Stimulated activated CD4-positive, alpha-beta T cell treated with anti-CD3 and anti-CD28 coated beads, Interleukin-2, amount 100 ng/mL, for 24 hours (primary cell): ENCODE measurements at places on chromosomes 5 and 9.
A peak's percentile ranks its signal among the peaks of the same experiment; 100 is the strongest.

DNA sequence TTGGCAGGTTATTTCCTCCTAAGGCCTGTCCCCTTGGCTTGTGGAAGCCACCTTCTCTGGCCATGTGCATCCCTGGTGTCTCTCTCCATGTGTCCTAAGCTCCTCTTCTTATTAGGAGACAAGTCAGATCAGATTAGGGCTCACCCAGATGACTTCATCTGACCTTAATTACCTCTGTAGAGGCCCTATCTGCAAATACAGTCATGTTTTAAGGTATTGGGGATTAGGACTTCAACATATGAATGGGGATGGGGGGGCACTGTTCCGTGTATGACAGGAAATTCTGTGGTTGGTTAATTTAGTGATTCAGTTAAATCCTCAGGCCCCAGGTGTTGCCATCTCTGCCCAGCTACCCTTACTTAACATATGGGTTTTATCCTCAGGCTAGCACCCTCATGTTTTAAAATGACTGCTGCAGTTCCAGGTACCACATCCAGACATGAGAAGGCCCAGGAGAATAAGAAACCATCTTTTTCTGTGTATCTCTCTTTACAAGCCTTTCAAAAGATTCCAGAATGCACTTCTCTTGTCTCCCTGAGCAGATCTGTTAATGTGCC is 51.9 kb upstream of the RAI14 start:
- DNase-seq, result no peak

- DNase-seq, result no peak
Observed at GRCh38 chr5:156936972-156937371, 26.1 kb downstream of the TIMD4 start.

DNA sequence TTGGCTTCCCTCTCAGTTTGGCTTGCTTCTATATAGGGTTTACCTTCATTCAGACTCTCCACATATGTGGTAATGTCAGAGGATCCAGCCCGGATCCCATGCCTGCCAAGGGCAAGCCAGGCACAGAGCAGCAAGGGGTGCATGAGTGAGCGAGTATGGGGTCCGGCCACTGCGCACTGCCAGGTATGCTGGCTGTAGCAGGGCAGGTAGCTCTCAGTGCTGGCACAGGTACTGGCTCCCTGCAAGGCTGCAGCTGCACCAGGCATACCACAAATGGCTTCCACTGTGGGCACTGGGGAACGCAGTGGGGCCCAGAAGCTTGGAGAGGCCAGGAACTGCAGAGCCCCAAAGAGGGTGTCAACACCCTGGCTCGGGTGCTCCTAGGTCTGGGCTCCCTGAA is 86.2 kb downstream of the GIN1 start:
- no peak for DNase-seq

DNA sequence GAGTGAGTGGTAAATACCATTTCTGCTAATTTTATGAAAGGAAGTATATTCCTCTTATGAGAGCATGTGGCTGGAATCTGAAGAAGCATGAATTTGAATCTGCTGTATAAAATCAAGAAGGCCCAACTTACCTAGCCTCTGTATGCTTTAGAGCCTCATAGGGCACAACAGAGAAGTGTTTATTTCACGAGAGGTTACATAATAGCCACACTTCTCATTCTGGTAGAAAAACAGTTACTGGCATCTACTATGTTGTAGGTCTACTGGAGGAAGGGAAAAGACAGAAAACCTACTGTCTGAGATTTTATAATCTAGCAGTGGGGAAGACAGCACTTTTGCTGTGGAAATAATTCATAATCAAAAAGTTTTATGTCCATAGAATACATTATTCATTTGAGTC is 172.6 kb upstream of the ZNF608 start:
- DNase-seq, result no peak

DNA sequence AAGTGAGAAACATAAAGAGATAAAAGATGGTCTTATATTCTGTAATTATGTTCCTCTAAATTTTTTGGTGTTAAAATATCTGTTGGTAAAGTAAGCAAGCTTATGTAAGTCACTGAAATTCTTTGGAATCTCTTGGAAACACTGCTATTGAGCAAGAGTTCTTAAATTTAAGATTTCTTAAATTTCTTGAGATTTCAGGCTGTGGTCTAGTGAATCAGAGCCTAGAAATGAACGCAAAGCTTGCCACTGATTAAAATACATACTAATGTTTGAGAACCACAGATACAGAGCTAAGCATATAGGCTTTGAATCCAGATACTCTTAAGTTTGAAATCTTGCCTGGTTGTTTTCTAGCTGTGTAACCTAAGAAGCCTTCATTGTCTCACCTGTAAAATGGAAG is 133.4 kb downstream of the TRPM3 start:
- DNase-seq, result no peak

DNA sequence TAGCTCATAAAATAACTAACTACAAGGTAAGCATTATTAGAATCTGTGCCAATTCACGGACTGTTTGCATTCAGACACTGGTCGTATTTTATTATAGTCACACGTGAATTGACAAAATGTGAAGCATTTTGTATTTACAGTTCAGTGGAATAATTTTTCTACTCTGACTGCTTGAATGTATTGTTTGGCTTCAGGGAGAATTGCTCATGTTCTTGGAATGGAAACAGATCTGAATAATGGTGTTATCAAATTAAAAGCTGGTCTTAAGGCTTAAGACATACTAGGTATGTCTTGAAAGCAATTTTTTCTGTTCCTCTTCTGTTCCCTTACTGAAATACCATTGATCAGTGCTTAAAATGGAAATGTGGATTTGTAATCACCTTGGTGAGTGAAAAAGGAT is 543.7 kb upstream of the TLE4 start:
- DNase-seq, result no peak

DNA sequence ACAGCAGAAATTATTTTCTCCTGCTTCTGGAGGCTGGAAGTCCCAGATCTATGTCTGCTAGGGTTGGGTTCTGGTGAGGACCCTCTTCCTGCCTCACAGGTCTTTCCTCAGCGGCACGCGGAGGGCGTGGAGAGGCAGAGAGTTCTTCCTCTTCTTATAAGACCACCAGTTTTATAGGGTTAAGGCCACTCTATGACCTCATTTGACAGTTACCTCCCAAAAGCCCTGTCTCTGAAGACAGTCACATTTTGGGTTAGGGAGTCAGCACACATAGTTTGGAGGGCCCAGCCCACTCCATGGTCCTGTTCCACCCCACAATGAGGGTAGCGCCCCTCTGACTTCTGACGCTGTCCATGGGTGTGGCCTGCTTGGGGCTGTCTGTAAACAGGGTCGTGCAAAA is 46.7 kb downstream of the TRIP13 start:
- no peak for DNase-seq

DNA sequence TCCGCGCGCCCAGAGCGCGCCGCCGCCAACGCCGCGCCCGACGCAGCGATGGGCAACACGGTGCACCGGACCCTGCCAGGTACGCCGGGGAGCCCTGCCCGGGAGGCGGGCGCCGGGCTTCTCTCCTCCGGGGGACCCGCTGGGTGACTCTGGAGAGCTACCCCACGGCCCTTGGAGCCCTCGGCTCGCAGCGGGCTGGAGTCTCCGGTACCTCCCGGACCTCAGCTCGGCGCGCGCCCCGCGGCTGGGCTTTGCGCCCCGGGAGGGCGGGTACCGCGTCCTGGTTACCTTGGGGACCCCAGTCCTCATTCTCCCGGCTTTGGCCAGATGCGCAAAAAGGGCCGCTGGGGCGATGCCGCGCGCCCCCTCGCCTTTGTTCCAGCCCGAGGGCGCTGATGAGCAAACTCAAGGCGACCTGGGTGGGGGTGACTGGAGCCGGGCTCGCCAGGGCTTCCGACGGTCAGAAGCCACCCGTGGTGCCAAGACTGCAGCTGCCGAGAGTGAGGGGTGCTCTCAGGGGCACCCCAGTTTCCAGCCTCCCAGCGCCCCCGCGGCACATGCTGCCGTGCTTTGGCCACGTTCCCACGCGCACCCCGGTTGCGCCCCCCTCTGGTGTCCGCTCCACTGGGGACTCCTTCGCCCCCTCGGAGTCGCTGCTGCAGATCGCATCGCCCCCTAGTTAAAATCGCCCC is 442 bp downstream of the NEURL1B start:
- no peak for DNase-seq

DNA sequence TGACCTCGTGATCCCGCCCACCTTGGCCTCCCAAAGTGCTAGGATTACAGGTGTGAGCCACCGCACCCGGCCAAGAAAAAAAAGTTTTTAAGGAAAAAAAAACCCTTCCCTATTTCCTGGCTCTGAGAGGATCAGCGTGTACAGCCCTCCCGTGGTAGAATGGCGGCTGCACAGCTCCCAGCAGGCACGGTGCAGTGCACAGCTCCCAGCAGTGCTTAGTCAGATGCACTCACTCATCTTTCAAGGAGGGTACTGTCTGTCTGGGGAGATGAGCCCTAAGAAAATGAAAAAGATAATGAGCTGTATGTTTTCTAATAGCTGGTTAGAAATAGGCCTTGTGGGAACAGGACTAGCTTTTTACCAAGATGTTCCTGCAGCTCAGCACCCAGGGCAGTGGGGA is 36.7 kb upstream of the SLC2A8 start:
- DNase-seq, result no peak

- DNase-seq, result no peak
Observed at GRCh38 chr5:132873119-132873929, at the start of gene LEAP2. LEAP2 (plus strand) TSS chr5:132873668; CDS start chr5:132873695, 27 bp downstream.

DNA sequence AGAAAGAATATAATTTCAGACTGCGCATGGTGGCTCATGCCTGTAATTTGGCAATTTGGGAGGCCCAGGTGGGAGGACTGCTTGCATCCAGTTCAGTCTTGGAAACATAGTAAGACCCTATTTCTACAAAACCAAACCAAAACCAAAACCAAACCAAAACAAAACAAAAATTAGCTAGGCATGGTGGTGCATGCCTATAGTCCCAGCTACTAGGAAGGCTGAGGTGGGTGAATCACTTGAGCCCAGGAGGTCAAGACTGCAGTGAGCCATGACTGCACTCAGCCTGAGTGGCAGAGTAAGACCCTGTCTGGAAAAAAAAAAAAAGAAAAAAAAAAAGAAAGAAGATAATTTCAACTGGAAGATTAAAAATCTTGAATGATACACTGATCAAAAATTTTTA is 137.0 kb upstream of the ACOT12 start:
- no peak for DNase-seq

- DNase-seq, result no peak
Observed at GRCh38 chr5:96577909-96578308, 84.3 kb upstream of the CAST start.

DNA sequence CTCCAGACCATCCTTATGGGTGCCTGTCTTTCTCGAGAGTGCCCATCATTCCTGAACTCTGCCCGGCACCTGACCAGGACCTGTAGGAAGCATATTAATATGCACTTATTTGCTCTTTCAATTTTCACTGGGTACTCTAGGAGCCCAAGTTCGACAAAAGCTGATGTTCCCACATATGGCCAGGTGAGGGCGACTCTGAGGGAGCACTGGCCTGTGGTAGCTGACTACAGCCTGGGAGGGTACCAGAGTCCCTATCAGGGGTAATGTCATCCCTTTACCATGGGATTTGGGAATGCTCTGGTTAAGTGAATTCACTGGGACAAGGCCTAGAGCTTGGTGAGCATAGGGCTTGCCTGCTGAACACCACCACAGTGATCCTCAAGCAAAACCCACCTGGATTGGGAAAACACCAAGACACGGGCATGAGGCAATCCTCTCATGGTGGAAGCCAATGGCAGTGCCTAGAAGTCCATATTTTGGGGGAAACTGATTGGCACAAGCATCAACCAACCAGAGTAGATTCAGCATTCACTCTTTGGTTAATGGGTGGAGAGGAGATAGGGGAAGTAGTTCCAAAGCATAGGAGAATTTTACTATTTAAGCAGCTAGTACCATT is 112.2 kb downstream of the MTX3 start:
- DNase-seq, result peak; percentile 60

DNA sequence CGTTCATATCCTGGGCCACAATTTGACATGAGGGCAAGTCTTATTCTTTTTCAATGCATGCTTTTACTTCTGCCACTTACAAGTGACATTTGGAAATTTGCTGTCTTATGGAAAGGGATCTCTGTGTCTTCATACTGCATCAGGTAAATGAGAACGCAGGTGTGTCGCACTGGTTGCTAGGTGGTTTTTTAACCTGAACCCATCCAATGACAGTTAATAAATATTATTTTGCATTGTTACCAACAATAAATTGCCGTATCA is 1.1 kb downstream of the ADAMTS16 start:
- no peak for DNase-seq

DNA sequence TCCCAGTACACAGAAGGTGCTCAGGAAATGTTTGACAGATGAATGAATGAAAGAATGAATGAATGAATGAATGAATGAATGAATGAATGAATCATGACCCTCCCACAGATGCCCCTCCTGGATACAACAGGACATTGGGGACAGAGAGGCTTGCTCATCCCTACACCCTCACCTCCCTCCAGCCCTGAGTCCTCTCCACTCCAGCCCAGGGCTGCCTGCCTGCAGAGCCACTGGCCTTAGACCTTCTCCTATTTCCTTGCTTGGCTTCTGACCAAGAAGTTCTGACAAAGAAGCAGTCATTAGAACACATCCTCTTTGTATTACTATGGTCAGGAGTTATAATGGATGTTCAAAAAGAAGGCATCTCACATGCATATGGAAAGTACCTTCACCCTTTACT is 240.7 kb upstream of the DAPK1 start:
- DNase-seq, result no peak

DNA sequence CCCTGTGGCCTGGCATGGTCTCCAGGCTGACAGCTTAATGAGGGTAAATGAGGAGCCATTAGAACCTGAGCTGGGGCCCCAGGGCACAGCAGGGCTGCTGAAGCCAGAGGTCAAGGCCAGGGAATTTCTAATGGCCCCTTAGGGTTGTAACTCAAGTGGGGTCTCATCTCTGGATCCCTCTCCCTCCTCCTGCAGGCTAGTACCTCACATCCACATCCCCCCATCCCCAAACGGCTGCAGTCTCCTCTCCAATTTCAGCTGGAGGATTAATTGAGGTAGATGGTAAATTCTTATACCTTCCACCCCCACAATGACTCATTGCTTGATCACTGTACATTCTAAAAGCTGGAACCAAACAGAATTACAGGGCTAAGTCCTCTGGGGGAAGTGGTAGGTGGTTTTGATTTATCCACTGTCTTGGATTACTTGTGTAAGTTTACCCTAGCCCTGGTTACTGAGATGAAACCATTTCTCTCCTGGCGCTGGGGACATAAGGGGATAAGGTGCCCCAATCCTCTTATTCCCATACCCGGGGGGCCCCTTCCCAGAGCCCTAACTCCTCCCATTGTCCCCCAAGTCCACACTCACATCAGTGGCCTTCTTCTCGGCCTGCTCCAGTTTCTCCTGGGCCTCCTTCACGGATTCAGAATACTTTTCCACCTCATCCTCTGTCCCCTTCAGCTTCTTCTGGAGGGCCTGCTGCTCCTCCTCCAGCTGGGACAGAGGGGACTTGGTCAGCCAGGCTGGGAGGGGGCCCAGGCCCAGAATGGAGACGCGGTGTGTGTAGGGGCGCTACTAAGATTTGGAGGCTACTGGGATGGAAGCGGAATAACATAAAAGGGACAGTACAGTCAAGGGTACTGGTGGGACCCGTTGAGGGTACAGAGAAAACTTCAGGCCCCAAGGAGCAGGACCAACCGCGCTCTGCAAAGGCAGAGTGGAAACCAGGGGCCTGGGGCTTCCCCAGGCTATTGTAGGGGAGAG is 875 bp downstream of the TPM2 start:
- DNase-seq, result no peak
